ENCODE measurements at places on chromosomes 16 and 17.
A peak's percentile ranks its signal among the peaks of the same experiment; 100 is the strongest.

GRCh38 chr16:4515611-4516233, 22.9 kb downstream of the CDIP1 start:
- DNase-seq: no peak
- H3K4me1 ChIP-seq: peaks cover 34% of the 10 kb centered on the region
- no peaks in the 10 kb centered on the region for H3K27me3 ChIP-seq
- H3K4me3 ChIP-seq: no peak overlapping the region
- H3K36me3 ChIP-seq: peaks cover 19% of the 10 kb centered on the region
- peak overlapping the region; percentile 82 for H3K27ac ChIP-seq

DNA sequence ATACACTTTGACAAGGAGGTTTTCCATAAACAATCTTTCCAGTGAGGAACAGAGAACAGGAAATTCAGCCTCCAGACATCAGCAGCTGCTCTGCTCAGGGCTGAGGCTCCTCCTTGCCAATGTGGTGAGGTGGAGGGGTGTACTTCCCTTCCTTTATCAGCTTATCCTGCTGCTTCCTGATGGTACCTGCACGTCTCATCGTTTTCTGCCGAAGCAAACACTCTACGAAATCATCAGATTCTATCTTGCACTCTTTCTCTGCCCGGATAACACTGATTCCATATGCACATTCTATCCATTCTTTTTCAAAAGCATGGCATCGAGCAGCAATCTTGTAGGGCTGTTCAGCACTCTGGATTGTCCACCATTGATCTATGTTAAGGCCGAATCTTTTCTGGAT, 15.4 kb upstream of the SEZ6 start:
- H3K27me3 ChIP-seq: peaks cover 34% of the 10 kb centered on the region
- no peak overlapping the region for H3K4me3 ChIP-seq
- H3K4me1 ChIP-seq: peaks cover 4% of the 10 kb centered on the region
- no peak overlapping the region for H3K27ac ChIP-seq
- H3K36me3 ChIP-seq: no peaks in the 10 kb centered on the region

GRCh38 chr16:3304370-3304769, 860 bp downstream of the TIGD7 start:
- no peak for DNase-seq
- H3K27me3 ChIP-seq: no peaks in the 10 kb centered on the region
- H3K36me3 ChIP-seq: peaks cover 72% of the 10 kb centered on the region
- H3K4me3 ChIP-seq: peak overlapping the region; percentile 71

GRCh38 chr17:72122765-72123529, 2.1 kb downstream of the SOX9 start:
- DNase-seq: no peak
- peaks cover 53% of the 10 kb centered on the region for H3K27me3 ChIP-seq
- peaks cover 6% of the 10 kb centered on the region for H3K4me1 ChIP-seq

GRCh38 chr16:86205521-86206245, 304.6 kb upstream of the FOXF1 start:
- H3K4me1 ChIP-seq: no peaks in the 10 kb centered on the region
- DNase-seq: no peak
- no peaks in the 10 kb centered on the region for H3K36me3 ChIP-seq
- H3K27me3 ChIP-seq: peaks cover 4% of the 10 kb centered on the region

DNA sequence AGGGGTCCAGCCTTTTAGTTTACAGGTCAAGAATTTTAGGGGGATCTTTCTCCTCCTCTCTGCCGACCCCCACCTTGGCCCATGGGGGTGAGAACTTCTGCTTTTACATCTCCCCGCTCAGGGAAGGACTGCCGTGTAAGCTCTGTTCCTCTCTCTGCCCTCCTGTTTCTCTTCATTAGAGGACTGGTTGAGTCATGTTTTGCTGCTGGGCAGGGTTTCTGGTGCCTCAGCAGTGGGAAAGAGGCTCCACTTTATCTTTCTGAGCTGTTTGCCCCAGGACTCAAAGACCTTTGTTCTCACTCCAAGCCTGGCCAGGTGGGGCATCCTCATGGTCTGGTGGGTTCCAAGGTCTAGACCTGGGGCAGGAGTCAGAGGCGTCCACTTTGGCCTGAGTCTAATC, 93.0 kb downstream of the UTP18 start:
- peaks cover 11% of the 10 kb centered on the region for H3K27me3 ChIP-seq
- no peak overlapping the region for H3K27ac ChIP-seq
- no peak overlapping the region for H3K4me3 ChIP-seq
- H3K4me1 ChIP-seq: no peaks in the 10 kb centered on the region
- DNase-seq: no peak
- no peaks in the 10 kb centered on the region for H3K36me3 ChIP-seq

- DNase-seq: peak; percentile 62
- H3K27ac ChIP-seq: peak overlapping the region; percentile 65
- peaks cover 17% of the 10 kb centered on the region for H3K27me3 ChIP-seq
- H3K4me3 ChIP-seq: peak overlapping the region; percentile 33
These were observed 2.5 kb upstream of the ABCC12 start for GRCh38 chr16:48158296-48158695.

- H3K27me3 ChIP-seq: no peaks in the 10 kb centered on the region
- H3K36me3 ChIP-seq: no peaks in the 10 kb centered on the region
- H3K4me3 ChIP-seq: no peak overlapping the region
- no peaks in the 10 kb centered on the region for H3K4me1 ChIP-seq
- no peak overlapping the region for H3K27ac ChIP-seq
These were observed 32.0 kb upstream of the SMPD3 start for GRCh38 chr16:68480084-68480995.

DNA sequence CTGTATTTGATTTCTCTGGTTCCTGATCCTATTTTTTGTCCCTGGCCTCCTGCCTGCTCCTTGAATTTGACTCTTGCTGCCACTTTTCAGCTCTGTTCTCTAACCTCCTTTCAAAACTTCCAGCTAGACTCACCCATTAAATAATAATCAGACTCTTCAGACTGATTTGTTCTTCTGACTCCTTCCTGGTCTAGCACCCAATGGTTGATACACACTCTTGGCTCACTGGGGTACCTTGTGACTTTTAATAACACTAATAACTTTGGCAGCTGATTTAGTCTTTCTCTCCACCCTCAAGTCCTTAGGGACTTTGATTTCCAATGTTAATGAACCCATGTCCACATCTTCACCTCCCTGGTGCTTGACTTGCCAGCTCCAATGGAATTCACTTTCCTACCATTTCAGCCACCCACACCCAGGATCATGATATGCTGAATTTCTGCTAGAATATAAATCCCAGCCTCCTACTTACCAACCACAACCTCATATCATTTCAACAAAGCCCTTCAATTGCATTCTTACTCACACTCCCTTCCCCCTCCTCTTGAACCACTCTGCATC, 19.7 kb upstream of the C16orf82 start:
- no peak overlapping the region for H3K4me3 ChIP-seq
- H3K27ac ChIP-seq: no peak overlapping the region
- no peak for DNase-seq
- no peaks in the 10 kb centered on the region for H3K36me3 ChIP-seq
- no peaks in the 10 kb centered on the region for H3K4me1 ChIP-seq

DNA sequence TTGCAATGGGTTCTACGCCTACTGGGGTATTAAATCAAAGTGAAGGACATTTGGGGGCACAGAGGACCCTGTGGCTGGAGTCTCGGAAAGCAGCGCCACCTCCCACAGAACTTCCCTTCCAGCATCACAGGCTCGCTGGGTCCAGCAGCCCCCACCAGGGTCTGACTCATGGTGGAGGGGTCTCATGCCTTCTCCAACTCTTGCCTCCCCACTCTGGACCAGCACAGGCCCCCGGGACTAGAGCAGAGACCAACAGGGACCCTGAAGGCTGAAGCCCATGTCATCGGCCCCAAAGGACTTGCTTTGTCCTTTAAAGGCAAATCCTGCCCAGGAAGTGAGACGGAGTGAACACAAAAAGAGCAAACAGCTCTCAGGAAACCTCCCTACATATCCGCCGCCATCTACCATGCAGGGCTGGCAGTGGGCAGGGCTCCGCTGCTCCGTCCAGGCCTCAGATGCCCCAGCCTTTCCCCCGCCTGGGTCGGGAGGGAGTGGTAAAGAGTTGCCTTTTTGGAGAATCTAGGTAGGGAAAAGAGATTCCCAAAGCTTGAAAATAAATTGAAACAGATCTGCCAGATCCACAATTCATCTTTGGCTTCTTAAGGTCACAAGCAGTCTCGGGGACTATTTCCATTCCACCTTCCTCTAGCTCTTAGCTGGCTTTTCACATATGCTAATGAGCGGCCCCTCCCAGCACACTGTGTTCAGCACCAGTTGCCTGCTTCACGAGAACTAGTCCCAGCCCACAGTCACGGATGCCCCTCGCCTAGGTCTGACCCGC, 2.1 kb upstream of the GPRC5C start:
- no peak overlapping the region for H3K4me3 ChIP-seq
- H3K27me3 ChIP-seq: peaks cover 37% of the 10 kb centered on the region
- no peaks in the 10 kb centered on the region for H3K36me3 ChIP-seq
- H3K4me1 ChIP-seq: peaks cover 12% of the 10 kb centered on the region

DNA sequence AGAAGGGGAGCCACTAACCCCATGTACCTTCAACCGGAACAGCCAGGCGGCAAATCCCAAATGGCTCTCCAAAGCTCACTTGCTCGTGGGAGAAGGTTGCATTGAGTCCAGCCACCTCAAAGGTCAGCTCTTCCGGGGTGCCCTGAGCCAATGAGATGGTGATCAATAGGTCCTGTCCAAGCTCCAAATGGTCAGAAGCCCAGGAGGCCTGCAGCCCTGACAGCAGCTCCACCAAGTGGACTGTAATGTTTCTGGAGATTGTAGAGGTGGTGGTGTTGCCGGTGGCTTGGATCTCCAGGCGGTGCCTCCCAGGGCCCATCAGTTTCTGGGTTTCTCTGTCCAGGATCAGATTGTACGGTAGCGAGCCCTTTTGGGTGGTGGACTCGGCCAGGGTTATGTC, 39.9 kb upstream of the BCO1 start:
- H3K27ac ChIP-seq: no peak overlapping the region
- no peak overlapping the region for H3K4me3 ChIP-seq
- peaks cover 7% of the 10 kb centered on the region for H3K27me3 ChIP-seq
